ENCODE measurements at places on chromosomes 4 and X.

DNA sequence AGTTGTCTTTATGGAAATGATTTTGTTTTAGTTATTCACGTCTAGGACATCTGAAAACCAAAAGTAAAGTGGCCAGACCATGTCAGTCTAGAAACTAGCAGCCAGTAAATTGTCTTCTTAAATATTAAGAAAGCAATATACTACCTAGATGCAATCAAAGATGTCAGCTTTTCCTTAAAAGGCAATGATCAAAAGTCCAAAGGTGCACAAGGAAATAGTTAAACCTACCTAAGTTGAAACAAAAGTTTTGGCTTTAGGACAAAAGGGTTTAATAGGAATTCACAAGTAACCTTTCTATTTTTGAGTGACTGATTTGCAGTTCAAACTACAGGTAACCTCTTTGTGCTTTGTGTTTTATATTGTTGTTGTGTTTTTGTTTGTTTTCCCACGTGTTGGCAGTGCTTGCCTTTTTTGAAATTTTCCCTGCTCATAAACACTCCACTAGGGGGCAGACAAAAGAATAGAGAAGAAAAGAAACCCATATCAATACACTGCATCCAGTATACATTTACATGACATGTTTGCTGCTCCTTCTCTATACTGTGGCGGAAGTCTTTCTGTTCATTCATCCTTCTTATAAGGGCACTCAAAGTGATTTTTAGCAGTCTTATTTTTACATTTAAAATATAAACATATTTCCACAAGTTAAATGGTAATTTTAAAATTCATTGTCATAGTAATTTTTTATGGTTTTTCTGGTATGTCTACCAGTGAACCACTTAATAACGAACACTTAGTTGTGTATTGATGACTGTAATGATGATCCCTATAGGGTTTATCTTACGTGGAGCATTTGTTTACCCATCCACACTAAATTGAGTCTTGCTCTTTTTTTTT is 62.7 kb downstream of the GAB1 start:
- no peak for DNase-seq

DNA sequence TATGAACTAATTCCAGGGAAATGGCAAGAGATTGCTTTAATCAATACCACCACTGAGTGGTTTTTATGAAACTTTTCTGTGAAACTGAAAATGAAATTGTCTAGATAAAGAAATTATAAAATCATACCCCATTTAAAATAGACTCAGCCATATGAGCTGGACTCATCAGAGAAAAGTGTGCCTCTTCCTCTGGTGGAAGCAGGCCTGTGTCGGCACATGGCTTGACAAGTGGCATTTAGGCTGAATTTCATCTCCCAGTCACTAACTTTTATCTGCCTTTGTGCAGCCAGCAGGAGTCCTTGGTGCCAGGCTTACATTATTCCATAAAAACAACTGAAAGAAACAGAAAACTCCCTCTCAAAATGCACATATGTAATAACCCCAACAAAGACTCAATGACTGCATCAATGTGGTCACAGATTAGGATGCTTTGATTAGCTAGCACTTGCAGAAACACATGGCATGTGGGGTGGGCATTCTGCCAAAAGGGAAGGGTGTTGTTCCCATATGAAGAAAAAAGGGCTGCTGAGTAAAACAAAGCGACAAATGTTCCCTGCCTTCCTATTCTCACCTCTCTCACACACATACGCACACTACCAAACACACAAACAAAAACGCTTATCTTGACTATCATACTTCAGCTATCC is 232.3 kb downstream of the PABPC4L start:
- no peak for DNase-seq

- DNase-seq, result no peak
Observed at GRCh38 chr4:70722199-70722791, 531 bp downstream of the RUFY3 start.

- DNase-seq, result no peak
Observed at GRCh38 chr4:101348995-101349800, 1.9 kb upstream of the PPP3CA start.

DNA sequence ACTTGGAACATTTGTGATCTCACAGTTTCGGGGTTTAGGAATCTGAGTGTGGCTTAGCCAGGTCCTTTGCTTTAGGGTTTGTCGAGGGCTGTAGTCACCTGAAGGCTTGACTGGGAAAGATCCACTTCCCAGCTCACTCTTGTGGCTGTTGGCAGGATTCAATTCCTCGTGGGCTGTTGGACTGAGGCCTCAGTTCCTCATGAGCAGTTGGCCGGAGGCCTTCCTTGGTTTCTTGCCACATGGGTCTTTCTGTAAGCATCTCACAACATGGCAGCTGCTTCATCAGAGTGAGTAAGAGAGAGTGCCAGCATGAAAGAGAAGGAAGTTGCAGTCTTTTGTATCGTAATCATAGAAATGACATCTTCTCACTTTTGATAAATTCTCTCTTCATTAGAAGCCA is 11.1 kb downstream of the TXLNG start:
- no peak for DNase-seq

- no peak for DNase-seq
Observed at GRCh38 chr4:5804656-5805055, 88.2 kb downstream of the CRMP1 start.

DNA sequence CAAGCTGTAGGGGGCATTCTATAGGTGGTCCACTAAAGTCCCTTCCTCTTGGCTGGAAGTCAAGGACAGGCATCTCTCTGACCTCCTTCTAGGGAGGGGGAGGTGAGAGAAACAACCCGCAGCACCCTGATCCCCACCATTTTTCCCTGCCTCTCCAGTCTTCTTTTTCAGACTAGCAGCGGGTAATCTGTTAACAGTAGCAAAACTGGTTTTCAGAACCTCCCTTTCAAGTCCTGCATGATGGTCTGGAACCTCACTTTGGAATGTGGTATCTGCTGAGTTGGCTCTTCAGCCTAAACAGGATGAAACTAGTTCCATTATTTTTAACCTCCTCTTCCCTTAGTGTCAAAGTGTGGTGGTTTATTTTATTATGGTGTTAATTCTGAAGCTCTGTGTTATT is 196.0 kb downstream of the NWD2 start:
- no peak for DNase-seq

DNA sequence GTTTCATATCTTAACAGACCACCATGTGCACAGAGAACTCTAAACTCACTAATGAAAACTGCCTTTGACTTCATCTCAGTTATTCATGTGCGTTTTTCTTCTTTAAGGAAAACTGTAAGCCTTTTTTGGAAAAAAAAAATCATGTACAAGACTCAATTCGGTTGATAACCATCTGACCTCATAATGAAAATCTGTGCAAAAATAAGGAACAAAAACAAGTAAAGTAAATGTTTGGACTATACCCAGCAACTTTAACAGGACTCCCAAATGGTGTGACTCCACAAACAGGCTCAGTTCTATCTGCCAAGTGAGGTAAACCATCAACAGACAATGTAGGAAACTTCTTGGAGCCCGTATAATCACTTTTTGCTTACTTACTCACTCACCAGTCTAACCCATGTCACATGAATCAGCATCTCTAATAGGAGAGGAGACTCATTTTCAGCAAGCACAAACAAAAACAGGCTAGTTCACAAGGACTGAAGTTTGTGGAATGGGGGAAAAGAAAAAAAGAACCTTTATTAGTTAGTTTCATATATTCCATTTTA is 9.3 kb downstream of the APOO start:
- no peak for DNase-seq

DNA sequence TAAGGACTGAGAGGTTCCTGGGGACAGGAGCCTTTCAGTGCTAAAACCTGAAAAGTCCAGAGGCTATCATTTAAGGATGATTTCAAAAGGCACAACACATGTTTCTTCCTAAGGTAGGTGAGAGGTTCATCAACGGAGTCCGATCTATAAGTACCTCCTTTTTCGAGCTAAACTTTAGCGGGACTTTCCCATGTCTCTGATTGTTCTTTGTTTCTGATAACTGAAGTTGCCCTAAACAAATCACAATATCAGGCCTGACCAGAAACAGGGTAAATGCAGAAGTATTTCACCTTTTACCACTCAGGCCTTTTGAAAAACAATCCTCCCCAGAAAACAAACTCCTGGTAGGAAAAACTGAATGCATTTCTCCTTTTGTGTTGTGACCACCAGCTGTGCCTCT is 17.6 kb downstream of the PIR start:
- DNase-seq, result no peak

DNA sequence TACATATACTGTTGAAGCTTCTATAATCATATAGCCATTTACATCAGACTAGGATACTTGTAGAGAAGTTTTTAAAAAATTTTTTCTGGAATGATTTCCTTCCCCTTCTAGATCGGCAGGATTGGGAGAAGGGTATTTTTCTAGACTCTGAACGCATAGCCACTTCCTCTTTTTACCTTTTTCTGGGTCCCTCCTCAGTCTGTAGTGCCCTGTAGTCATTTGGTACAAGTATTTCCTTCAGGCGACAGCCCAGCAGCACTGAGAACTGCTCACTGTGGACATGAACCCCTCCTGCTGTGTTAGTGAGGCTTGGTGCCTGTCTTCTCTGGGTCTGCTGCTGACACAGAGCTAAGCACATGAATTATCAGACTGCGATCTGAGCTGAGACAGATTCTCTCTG is 255.4 kb downstream of the ARHGAP10 start:
- DNase-seq, result no peak

GRCh38 chrX:39542316-39542715 is 555.4 kb downstream of the BCOR start:
- no peak for DNase-seq

GRCh38 chr4:74640111-74640903 is 154.0 kb downstream of the BTC start:
- no peak for DNase-seq

DNA sequence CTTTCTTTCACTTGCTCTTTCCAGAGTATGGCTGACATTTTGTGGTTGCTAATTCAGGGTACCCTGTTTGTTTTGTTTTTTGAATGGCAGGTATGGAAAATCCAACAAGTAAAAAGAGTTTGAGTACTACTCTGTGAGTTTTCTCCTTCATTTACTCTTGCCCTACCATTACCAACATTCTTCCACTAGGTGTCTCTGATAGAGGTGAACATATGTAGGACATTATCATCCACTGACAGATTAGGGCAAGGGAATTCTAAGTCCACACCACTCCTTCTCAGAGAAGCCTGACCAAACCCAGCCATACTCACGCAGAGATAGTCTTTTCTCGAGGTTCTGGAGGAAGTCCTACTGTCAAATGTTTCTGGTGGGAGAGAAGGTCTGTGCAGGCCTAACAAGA is 36.7 kb upstream of the HDAC8 start:
- DNase-seq, result no peak

DNA sequence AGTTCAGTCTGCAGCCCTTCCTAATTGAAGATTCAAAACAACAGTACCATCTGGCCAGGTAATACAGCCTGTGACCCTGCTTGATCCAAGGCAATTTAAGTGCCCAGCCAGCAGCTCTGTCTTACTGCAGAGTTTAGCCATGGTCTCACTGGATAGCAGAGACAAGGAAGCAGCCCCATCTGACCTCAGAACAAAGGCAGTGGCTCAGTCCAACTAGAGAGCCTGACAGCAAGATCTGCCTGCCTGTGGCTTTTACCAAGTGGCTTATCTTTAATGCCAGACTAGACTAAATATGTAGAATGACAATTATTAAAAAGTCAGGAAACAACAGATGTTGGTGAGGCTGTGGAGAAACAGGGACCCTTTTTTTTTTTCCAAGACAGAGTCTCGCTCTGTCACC is 293.4 kb downstream of the DTHD1 start:
- DNase-seq, result no peak

- no peak for DNase-seq
Observed at GRCh38 chrX:49257846-49258748, 6.4 kb downstream of the FOXP3 start.

- peak; percentile 90 for DNase-seq
Observed at GRCh38 chr4:1026115-1026514, 14.7 kb downstream of the FGFRL1 start.

GRCh38 chr4:125283707-125284279 is 31.0 kb upstream of the FAT4 start:
- DNase-seq, result peak; percentile 24

DNA sequence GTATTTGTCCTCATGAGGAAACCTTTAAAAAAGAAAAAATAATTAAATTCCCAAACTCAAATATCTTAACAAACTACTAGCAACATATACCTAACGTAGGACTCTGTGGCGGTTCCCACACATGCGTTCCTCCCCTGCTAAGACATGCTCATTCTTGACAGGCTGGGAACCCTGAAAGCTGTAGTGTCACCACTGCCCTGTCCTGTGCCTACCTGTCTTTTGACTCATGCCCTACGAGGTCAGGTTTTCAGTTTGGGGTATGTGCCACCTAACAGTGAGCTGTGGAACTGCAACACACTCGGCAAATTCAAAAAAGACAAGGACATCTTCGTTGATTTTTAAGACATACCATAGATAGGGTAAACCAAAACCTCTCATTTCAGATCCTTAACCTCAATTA is 17.8 kb downstream of the IDS start:
- DNase-seq, result no peak

All from GM10248 (cell line).